ENCODE measurements at places on chromosomes 2 and 18. TPM values are rescaled to one million over a fixed set of nuclear protein-coding genes. Genes with fewer than 3 reads are reported as not detected.

The PRSS56 gene
- not detected for total RNA-seq

- no peak for DNase-seq
Observed at GRCh38 chr2:55721596-55722215, 28.1 kb upstream of the PNPT1 start.

DNA sequence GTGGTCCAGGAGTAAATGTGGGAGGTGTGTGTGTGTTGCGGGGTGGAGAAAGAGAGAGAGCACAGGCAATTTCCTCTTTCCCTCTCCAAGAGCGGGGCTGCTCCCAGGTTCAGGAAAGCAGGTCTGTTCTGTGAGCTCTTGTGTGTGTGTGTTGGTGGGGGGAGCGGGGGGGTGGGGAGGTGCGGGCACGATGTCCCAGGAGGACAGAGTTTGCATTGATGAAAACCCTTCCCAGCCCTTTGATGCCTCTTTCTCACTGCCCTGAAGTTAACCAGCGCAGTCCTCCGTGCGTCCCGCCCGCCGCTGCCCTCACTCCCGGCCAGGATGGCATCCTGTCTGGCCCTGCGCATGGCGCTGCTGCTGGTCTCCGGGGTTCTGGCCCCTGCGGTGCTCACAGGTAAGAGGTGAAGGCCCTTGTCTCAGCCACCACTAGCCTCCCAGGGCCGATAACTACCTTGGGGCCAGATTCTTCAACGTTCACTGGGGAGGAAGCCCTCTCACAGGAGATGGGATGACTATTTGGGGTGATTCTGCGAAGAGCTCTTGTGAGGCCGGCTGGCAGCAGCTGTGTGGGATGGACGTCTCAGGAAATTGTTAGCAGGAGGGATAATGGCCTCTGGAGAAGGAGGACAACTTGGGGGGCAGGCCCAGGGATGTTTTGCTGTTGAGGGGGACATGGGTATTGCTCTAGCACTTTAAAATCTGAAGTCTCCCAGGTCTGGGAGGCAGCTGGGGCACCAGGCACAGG is at the start of gene SNORC:
TSS of gene SNORC (plus strand) at position 247 of the 748 bp plus-strand sequence. CDS start at position 325, 78 bp downstream.
- DNase-seq = no peak

DNA sequence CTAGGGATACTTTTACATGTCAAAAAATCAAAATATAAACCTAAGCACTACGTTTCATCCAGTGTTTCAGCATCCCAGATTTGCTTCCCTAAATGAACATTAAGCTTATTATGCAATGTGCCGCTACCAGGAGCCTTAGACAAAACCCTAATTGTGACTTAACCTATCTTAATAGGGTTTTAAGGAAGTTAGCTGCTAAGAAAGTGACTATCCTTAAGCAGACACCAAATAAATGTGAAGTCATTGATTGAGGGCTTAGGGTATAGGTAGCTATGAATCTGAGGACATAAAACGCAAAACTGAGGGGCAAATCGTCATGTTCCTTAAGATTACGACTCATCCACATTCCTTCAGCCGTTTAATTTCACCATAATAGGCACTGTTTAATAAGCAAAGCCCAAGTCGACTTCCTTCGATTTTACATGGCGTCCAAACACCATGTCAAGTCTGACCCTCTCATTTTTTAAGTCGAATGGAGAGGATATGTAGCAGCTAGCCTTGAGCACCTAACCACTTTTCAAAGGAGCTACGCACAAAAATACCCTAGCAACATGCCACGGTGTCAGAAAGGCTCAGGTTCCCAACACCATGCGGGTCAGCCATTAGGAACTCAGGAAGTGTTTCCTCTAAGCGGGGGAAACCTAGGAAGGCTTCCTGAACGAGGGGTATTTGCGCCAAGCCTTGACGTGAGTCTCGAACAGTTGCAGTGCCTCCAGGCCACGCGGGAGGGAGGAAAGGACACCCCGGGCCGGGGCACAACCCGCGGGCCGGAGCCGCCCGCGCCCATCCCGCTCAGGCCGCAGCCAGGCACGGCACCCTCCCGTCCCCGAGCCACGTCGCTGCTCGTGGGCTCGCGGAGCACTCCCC is 1.0 kb downstream of the HDLBP start:
- DNase-seq = peak; percentile 15

GRCh38 chr2:241069821-241070281 is 32.2 kb downstream of the MTERF4 start:
- no peak for DNase-seq

All from RPMI7951 (cell line).